Inflammatory macrophage treated with lipopolysaccharide for 1 hour (primary cell): ENCODE measurements at places on chromosomes 16 and 17.

DNA sequence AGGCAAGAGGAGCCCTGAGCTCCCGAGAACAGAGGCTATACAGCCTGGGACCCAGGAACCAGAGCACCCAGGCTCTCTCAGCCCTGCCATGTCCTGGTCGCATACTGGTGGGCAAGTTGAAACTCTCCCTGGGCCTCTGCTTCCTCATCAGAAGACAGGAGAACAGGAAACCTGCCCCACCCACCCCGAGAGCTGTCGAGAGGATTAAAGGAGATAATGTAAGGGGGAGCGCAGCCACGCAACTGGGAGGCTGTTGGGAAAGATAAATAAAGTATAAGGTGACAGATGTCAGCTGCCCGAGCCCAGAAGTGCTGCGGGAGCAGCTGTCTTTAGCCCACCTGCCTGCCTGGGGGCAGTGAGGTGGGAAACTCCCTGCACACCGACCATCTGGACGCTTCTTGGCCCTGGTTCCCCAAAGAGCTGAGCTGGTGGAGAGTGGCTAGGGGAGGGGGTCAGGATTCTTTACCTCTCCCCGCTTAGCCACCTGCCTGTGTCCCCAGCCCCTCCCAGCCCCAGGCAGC, 6.8 kb downstream of the KIF19 start:
- DNase-seq: no peak

- peak; percentile 58 for DNase-seq
These were observed 320 bp upstream of the KRTAP4-2 start for GRCh38 chr17:41178341-41178740.

- DNase-seq: peak; percentile 34
These were observed 34.0 kb downstream of the DGKE start for GRCh38 chr17:56867948-56868376.

GRCh38 chr17:68830313-68830712, 124.9 kb downstream of the ABCA8 start:
- DNase-seq: no peak

- no peak for DNase-seq
These were observed 211.5 kb downstream of the SOX9 start for GRCh38 chr17:72332367-72332766.

- DNase-seq: no peak
These were observed 15.2 kb downstream of the MED24 start for GRCh38 chr17:40038882-40039513.

DNA sequence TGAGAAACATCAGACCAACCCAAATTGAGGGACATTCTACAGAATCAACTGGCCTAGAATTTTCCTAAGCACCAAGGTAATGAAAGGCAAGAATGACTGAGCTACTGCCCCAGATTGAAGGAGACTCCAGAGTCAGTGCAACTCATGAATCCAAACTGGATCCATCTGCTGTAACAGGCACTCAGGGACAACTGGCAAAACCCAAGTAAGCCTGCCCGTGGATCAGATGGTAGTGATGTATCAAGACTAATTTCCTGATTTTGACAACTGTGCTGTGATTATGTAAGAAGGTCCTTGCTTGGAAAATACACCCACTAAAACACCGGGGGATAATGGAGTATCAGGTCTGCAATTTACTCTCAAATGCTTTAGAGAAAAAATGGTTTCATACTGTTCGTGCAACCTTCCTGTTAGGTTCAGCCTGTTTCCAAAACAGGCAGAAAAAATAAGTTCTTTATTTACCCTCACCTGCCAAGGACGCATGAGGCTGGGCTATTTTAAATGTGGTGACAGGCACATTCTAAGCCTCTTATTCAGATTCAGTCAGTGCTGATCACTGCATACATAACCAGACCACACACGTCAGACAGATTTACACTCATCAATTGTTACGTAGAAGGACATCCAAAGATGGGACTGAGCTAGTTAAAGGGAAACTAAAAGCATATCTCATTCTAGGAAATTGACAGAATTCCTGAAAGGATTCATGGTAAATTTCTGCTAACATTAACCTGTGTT, 7.0 kb downstream of the MBTPS1 start:
- DNase-seq: peak; percentile 41

GRCh38 chr17:72119873-72120641, 763 bp upstream of the SOX9 start:
- DNase-seq: no peak

DNA sequence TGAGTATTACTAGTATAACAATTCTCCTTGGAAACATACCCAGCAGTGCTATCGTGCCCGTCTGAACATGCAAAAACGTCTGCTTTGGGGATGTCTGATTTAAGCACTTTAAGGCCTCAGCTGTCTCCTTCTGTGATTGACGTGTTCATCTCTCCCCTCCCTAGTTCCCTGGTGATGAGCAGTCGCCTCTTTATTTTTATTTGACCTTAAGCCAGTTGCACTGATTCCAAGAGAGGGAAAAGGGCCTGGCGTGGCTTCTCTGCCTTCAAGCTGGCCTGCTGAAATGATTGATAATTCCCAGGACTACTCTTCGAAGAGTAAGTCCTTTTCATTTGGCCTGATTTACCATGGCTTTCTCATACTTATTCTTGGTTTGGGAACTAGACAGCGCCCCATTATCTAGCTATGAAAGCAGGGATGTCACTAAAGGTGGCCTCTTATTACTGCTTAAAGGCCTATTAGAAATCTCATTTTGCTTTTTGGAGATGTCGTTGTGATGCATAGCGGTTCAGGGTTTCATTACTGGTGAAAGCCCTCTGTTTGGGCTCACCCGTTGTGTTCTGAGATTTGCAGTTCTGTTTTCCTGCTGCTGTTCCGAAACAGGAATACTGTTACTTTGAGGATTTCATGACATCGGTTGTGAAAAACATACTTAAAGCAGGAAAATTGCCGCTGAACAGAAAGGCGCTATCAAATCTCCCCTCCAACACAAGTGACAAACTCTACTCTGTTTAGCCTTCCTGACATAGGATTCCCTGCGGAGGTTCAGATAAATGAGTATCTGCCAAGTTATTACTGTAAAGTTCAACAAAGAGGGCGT, 65.5 kb downstream of the IQCK start:
- no peak for DNase-seq

DNA sequence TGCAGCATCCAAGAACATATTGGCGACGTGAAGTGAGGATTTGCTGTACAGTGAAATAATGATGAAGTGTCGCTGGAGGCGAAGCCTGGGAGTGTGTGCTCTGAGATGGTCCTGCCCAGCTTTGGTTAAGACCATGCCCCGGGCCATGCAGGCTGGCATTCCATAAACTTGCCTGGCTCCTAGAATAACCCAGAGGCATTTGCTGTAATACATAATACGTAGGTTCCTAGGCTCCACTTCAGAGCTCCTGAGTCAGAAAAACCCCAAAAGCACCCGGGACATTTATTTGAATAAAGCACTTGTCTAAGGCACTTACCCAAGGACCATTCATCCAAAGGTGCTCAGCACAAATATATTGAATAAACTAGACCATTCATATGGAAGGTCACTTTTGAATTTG, 279.3 kb downstream of the ABCC12 start:
- no peak for DNase-seq

- DNase-seq: no peak
These were observed 28.3 kb upstream of the PABPN1L start for GRCh38 chr16:88894681-88895300.

- no peak for DNase-seq
These were observed 74.8 kb downstream of the SLC39A11 start for GRCh38 chr17:73017658-73018057.

- no peak for DNase-seq
These were observed 2.4 kb upstream of the UTS2R start for GRCh38 chr17:82369211-82369610.
